ENCODE measurements at places on chromosomes 13 and 19. TPM values are rescaled to one million over a fixed set of nuclear protein-coding genes. Genes with fewer than 3 reads are reported as not detected.

DNA sequence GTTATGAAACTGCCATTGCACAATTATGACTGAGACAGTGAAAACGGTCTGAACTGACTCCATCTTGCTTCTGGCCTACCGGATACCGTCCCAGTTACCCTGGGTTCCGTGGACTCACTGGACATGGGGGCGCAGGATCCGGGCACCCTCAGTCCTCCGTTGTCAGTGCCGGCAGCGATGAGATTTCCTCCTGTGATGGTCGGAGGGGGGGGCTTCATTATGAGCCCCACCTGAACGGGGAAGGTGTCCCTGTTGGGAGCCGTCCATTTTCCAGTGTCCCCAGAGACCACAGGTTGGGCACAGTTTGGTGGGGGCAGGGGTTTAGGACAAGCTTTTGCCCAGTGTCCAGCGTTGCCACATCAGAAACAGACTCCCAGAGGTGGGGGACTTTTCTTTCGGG is 23.4 kb downstream of the TMEM255B start:
- no peak for DNase-seq

DNA sequence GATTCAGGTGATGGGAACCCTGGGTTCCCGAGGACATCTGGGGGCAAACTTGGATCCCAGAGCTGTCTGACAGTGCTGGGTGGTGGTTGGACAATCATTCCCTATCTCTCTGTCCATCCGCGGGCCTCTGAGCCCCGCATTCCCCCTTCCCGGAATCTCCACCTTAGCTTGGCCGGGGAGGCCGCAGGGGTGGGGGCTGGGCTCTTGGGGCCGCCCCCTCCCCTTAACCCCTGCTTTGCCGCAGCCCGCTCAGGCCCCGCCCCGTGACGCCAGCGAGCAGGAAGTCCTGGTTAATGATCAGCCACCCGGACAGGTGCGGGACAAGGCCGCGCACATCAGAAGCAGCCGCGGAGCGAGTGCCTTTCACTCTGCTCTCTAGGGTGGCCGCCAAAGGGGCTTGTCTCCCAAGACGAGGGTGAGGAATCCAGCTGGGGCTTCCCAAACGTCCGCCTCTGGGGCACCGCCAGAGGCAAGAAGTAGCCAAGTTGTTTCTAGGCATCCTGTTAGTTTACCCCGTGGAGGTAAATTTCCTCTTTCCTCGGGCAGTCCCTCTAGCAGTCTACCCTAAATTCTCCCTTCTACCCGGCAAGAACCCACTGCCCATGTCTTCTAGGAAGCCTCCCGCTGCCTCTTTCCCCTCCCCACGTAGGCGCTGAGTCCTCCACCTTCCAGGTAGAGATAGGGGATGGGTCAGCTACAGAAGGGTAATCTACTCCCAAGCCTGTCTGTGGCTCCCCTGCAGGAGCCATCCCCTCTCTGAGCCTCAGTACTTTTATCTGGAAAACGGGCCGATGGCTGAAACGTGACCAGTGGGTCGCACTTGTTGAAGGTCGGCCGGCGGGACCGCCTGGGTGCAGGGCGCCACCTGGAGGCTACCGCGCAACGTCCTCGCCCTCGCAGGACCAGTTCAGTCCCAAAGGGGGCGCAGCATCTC is 3.0 kb downstream of the IRF2BP1 start:
- peak; percentile 94 for DNase-seq

- no peak for DNase-seq
These were observed 121.7 kb downstream of the ZNF429 start for GRCh38 chr19:21626924-21627697.

- no peak for DNase-seq
These were observed 3.8 kb upstream of the LTBP4 start for GRCh38 chr19:40597329-40597838.

GRCh38 chr13:30355384-30355699 is 48.0 kb upstream of the KATNAL1 start:
- peak; percentile 69 for DNase-seq

GRCh38 chr19:7550987-7551761 is 15.7 kb downstream of the PNPLA6 start:
- peak; percentile 68 for DNase-seq

DNA sequence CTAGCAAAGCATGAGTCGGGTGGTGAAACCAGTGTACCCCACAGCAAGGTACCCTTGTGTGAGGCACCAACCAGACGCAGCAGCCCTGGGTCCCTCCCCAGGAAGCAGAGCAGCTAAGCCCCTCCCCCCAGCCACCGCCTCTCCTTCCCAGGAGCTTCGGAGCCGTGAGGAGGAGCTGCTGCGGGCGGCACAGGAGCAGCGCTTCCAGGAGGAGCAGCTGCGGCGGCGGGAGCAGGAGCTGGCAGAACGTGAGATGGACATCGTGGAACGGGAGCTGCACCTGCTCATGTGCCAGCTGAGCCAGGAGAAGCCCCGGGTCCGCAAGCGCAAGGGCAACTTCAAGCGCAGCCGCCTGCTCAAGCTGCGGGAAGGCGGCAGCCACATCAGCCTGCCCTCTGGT is 12.4 kb downstream of the TTC9B start:
- DNase-seq, result no peak

GRCh38 chr13:32941368-32941767 is 74.9 kb upstream of the KL start:
- no peak for DNase-seq

- peak; percentile 4 for DNase-seq
These were observed 9.8 kb upstream of the SIAH3 start for GRCh38 chr13:45861322-45861721.

GRCh38 chr13:82565201-82565600 is 1317.1 kb downstream of the SLITRK1 start:
- DNase-seq, result no peak

SULT2B1 gene
- total RNA-seq, result not detected

RAD23A gene
- 60.5 TPM for total RNA-seq

DNA sequence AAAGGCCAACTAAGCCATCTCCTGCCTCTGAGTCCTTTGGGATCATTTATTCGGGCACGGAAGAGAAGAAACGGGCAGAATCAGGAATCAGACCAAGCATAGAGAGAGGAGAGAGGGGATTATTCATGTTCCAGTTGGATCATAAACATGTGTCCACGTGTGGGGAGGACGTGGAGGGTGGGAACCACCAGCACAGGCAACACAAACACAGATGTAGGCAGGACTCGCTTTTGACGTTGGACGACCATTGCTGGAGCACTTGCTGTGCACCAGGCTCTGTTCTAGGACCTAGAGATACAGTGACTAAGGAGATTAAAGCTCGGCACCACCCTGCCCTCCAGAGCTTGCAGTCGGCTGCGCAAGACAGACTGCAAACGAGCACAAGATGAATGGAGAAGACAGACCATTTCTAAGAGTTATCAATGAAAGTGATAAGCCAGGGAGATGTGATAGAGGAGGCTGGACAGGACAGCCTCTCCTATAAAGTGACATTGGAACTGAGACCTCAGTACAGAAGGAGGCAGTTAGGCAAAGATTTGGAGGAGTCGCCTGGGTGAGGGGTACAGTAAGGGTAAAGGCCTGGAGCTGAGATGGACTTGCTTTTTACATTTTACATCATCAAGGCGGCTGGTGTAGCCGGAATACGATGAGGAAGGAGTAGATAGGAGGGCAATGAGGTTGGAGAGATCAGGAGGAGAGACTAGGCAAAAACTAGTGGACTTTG is 716 bp downstream of the SH2D3A start:
- no peak for DNase-seq

- DNase-seq, result no peak
These were observed 194.3 kb downstream of the DLEU7 start for GRCh38 chr13:50649211-50649610.

- peak; percentile 97 for DNase-seq
These were observed 13.7 kb upstream of the GPR183 start for GRCh38 chr13:99320693-99321481.

DNA sequence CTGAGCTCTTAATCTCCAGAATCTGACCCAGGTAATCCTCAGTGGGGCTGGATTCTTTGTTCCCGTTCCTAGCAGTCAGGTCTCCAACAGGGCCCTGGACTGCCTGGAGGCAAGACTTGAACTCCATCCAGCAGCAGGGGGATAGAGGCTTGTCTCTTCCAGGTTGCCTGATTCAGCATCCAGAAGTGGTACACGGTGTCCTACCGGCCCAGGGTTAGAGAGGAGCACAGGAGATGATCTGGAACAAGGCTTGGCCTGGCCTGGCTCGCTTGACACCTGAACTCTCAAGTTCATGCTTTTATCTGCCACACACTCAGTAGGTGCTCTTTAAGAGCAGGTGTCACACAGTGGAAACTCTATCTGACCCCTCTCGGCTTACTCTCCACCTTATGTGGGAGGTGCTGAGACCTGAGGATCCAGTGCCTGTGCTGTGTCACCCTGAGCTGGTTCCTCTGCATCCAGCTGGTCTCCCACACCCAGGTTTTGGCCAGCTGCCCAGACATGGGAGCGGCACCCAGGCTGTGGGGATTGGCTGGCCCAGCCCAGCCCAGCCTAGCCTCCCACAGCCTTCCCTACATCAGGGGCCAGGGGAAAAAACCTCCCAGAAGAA is at the start of gene CYP4F3:
Gene CYP4F3, plus strand, starts transcription at position 604 of the 610 bp plus-strand sequence. CDS start 519 bp downstream, outside the sequence.
- no peak for DNase-seq

DNA sequence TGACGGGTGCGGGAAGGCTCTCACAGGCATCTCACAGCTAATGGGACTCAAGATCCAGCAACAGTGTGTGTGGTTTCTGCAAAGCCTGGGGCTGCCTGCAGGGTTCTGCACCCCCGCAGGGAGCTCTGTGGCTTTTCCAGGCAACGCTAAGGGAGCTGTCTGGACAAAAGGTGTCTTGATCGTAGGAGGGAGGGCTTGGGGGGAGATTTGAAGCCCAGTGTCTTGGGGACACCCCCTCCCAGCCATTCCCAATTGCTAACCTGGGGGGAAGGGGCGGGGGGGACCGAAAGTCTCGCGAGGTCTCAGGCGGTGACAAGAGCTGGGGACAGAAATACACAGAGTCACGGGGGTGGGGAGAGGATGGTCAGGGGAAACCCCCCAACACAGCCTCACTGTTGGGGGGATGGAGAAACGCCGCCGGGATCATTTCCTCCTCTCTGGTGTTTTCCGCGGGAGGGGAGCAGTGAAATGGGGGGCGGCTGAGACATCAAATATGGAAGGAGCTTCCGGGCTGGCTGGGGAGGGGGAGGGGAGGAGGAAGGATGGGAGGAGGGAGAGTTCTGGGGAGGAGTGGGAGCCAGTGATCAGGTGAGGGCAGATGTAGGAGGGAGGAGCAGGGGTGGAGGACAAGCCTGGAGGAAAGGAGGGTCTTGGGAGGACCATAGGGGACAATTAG is 13.3 kb downstream of the KCNC3 start:
- no peak for DNase-seq

DNA sequence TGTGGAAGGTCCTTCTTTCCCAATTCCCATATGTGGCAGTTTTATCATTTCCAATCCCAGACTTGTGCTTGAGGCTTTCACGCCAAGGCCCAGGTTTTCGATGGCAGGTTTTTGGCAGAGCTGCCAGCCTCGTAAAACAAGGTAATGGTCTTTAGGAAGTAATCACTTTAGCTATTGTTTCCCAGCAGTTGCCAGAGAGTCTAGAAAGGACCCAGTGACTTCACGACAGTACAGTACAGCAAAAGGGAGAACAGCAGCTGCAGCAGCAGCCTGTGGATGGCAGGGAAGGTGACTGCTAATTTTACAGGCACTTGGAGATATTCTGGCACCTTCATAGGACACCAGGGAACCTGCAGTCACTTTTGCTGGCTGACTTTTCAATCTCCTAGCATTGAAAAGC is 291.6 kb upstream of the MAB21L1 start:
- DNase-seq, result no peak

GRCh38 chr13:108288741-108289140 is 19.2 kb downstream of the TNFSF13B start:
- no peak for DNase-seq

- no peak for DNase-seq
These were observed 2.2 kb downstream of the RPS11 start for GRCh38 chr19:49498475-49498874.

- peak; percentile 18 for DNase-seq
These were observed 102.6 kb upstream of the RNF113B start for GRCh38 chr13:98279473-98280175.

GRCh38 chr13:88005188-88005587 is 334.0 kb downstream of the SLITRK5 start:
- no peak for DNase-seq

DNA sequence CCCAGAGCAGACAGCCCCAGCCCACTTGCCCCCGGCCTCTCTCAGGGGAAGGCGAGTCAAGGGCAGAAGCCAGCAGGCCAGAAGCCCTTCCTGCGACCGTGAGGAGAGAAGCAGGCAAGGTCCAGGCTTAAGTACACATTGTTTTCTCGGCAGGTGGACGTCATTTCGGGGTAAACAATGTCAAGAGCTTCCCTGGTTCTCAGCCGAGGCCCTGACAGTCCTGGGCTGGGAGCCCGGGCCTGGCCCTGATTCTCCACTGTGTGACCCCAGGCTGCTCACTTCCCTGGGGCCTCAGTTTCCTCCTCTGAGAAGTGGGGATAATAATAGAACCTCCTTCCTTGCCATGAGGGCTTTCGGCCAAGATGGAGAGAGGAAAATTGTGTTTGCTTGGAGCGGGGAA is 19.4 kb downstream of the PLVAP start:
- no peak for DNase-seq

DNA sequence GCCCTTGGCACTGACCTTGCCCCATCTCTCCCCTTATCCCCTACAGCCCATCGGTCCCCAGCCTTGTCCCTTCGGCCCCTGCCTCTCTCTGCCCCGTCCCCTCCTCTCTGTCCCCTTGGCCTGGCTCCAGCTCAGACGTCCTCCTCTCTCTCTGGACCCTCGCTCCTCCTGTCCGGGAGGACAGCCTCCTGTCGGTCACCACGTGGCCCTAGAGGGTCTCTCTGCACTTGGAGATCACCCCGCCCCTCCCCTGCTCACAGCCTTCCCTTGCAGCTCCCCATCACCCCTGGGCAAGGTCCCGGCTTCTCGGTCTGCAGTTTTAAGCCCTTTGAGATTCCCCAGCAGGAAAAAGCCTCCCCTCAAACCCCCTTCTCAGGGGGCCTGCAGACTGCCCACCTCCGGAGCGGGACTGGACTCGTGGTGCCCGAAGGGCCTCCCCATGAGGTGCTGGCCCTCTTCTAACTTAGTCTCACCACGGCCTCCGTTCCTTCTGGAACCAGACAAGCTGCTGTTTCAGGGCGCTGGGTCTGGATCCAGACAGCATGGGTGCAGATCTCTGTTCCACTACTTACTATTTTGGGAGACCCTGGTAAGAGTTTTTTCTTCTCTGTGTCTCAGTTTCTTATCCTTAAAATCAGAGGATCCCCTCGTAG is 3.3 kb upstream of the KLK15 start:
- DNase-seq, result no peak

PLEKHF1 gene
- total RNA-seq, result 5.0 TPM

- peak; percentile 90 for DNase-seq
These were observed 91.7 kb upstream of the ANKRD10 start for GRCh38 chr13:111006506-111007031.

PSG11 gene
- total RNA-seq, result not detected

LAIR1 gene
- not detected for total RNA-seq

MUC16 gene
- under 0.01 TPM for total RNA-seq

PPP1R12C gene
- total RNA-seq, result 18.1 TPM

DNA sequence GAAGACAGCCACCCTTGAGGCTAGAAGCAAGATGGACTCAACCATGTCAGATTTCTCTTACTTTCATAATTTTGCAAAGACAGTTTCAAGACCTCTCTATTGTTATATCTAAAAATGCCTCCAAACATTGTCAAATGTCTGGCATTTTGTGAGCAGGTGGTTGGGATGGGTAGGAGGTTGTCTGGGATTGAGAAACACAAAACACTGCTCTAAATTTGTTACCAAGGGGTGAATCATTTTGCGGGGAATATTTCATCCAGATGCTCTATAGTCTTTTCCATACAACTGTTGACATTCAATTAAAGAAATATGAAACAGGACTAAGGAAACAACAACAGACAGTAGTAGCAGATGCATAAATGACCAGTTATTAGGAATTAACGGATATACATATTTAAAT is 208.2 kb downstream of the ITGBL1 start:
- DNase-seq, result no peak

- DNase-seq, result peak; percentile 66
These were observed 7.5 kb upstream of the LRFN1 start for GRCh38 chr19:39328046-39328705.
